ENCODE measurements at places on chromosomes 6 and 20.

DNA sequence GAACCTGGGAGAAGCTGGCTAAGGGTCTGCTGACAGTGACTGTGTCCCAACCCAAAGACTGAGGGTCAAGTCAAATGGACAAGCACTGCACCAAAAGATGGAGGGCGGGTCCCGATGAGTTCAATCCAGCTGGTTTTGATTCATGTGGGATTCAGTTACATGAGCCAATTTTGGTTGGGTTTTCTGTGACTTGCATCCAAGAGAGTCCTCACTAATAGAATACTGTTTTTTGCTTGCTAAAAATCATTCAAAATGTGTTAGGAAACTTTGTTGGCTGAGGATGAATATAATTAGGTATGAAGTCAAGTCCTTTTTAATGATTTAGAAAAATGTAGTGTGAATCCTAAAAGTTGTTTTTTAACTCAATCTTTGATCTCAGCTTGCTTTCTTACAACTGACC lies 323.8 kb upstream of the NOX3 start:
- DNase-seq, result no peak

DNA sequence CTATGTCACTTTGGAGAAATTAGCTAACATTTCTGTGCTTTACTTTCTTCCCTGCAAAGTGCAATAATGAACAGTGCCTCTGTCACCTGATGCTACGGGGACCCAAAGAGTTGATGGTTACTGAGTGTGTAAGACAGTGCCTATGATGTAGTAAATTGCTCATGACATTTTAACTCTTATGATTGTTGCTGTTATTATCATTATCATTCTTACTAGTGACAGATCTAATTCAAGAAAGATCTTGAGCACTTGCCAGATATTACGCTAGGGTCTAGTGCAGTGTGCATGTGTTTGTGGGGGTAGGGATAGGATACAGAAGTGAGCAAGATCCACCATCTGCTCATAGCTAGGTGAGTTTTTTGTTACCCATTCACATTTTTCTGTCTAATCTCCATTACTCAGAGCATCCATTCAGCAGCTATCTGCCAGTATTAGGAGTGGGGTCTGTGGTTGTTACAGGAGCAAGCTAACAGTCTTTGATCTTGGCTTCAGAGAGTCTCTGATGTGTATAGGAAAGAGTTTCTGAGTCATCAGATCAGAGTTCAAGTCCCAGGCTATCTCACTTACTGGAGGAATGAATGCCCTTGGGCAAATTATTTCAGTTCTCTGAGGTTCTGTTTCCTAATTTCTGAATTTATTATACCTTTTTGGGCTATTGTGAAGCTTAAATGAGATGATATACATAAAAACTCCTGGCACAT lies 33.1 kb upstream of the DAAM2 start:
- no peak for DNase-seq

- DNase-seq, result no peak
These were observed 254.5 kb downstream of the TMEM242 start for GRCh38 chr6:157068691-157069324.

DNA sequence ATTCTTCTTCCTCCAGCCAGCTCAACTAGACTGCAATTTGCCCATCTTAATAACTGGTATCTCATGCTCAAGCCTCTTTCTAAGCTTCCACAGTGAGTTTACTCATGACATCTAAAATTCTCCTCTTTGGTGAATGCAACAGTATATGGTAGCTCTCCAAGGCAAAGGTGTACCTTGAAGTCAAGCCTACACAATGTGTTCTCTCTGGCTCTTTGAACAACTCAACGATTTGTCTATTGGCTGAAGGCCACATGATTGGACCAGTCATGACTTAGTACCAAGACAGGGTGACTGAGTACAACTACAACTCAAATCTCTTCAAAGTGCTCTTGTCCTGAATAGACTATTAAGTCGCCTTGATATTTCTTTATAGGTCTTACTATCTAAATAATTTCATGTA lies 199.6 kb downstream of the PKHD1 start:
- DNase-seq, result no peak

- DNase-seq, result peak; percentile 61
These were observed 98.3 kb downstream of the RAMACL start for GRCh38 chr6:166488076-166488685.

- no peak for DNase-seq
These were observed 110.6 kb downstream of the PREX1 start for GRCh38 chr20:48717095-48717672.

- no peak for DNase-seq
These were observed 82.6 kb downstream of the SLC22A3 start for GRCh38 chr6:160430751-160431150.

DNA sequence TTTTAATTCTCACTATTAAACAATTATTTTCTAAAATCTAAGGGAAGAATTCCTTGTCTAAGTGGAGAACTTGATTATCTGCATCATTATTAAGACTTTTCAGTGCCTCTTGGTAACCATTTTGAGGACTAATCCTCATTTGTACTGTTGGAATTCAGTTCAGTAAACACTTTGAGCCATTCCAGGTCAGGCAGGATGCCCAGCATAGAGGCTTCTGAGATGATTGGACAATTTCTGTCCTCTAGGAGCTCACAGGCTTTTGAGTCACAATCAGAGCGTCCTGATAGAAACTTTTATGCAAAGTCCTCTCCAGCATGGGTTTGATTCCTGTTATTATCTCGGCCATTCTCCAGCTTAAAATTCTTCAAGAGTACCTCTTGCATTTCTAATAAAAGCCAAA lies 1304.6 kb downstream of the EPHA7 start:
- DNase-seq, result no peak

- no peak for DNase-seq
These were observed 39.5 kb downstream of the DAAM2 start for GRCh38 chr6:39831701-39832100.

DNA sequence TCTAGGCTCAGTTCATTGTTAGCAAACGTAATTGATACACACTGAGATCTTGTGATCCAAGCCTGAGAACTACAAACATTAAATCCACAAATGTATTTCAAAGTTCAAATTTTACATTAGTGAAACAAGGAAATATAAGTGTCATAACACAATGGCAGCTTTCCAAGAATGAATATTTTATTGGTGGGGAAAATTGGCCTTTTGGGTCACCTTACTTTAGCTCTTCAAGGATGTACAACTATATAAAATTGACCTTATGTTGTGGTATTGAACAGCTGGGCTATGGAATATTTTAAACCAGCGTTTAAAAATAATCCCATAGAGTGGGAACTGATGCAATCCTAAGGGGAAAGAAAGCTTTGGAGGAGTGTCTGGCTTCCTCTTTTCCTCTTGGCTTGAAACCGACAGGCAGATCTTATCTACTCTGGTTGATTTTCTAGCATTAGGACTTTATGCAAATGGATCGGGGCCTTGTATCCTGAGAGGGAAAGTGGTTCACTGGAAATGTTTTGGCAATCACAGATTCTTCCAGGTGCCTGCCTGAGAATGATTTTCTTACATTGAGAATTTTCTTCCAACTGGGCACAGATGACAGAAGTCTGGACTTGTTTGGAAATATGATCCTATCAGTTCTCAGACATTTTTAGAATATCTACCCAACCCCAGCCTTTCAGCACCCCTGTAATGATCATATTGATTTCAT lies 184.8 kb upstream of the ECI2 start:
- no peak for DNase-seq

GRCh38 chr6:135181333-135182070 lies 394 bp downstream of the MYB start:
- DNase-seq, result no peak

- no peak for DNase-seq
These were observed 126.0 kb upstream of the ADGRF1 start for GRCh38 chr6:47168180-47168579.

- no peak for DNase-seq
These were observed 107.3 kb upstream of the OLIG3 start for GRCh38 chr6:137601471-137601870.

DNA sequence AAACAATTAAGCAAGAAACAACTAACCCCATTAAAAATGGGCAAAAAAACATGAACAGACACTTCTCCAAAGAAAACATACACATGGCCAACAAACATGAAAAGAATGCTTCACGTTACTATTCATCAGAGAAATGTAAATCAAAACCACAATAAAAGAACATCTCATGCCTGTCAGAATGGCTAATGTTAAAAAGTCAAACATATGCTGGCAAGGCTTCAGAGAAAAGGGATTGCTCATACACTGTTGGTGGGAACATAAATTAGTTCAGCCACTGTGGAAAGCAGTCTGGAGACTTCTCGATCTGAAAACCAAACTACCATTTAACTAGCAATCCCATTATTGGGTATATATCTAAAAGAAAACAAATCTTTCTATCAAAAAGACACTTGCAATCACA lies 217.5 kb downstream of the TINAG start:
- DNase-seq, result no peak

DNA sequence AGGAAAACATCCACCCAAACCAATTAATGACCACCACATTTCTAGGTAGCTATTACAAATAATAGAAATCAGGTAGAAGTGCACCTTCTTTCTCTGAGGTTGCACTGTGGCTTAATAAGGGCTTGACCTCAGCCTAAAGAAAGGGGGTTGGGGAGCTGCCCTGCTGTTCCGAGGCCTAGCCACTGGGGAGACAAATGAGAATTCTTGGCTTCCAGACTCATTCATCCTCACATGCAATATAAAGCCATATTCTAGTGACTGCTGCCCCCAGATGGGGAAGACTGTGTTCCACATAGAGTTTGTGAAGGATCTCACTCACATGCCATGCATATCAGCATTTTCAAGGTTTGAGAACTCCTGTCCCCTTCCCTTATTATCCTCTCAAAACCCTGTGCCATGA lies 22.9 kb downstream of the SAYSD1 start:
- DNase-seq, result no peak

GRCh38 chr6:93413190-93413589 lies 6.2 kb downstream of the EPHA7 start:
- no peak for DNase-seq

DNA sequence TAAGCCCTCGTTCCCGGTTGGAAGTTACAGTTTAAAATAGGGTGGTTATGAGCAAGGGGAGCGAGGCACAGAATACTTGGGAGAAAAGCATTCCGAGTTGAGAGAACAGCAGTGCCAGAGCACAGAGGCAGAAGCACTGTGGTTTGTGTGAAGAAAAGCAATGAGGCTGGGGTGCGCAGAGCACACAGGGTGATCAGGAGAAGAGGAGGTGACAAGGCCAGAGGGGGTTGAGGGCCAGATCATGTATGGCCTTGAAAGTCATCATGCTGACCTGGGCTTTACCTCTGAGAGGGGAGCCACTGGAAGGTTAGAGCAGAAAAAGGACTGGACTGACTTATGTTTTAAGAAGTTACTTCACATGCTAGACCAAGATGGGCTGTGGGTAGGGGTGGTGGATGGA lies 3.5 kb upstream of the BTN3A2 start:
- DNase-seq, result no peak

GRCh38 chr6:43120944-43121913 lies 45.1 kb downstream of the PTK7 start:
- DNase-seq, result no peak

GRCh38 chr6:119346936-119347335 lies 2.6 kb downstream of the MAN1A1 start:
- no peak for DNase-seq

GRCh38 chr20:44475372-44475693 lies 341 bp upstream of the TTPAL start:
- DNase-seq, result no peak

DNA sequence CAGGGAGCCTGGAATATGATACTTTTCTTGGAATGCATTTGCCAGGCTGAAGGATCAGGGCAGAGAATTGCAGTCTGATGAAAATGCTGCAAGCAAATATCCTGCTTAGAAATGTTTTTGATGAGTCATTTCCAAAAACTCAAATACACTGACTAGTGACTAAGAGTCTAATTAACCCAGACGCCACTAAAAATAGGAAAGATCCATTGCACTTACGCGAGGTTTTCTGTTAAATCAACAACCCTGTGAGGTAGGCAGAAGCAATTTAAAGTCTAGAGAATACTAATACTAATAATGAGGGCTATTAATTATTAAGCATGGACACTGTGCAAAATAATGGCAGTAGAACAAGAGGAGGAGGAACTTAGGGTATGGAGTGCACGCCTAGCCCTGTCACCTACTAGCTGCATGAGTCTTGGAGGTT lies 130.1 kb upstream of the DOK5 start:
- no peak for DNase-seq

DNA sequence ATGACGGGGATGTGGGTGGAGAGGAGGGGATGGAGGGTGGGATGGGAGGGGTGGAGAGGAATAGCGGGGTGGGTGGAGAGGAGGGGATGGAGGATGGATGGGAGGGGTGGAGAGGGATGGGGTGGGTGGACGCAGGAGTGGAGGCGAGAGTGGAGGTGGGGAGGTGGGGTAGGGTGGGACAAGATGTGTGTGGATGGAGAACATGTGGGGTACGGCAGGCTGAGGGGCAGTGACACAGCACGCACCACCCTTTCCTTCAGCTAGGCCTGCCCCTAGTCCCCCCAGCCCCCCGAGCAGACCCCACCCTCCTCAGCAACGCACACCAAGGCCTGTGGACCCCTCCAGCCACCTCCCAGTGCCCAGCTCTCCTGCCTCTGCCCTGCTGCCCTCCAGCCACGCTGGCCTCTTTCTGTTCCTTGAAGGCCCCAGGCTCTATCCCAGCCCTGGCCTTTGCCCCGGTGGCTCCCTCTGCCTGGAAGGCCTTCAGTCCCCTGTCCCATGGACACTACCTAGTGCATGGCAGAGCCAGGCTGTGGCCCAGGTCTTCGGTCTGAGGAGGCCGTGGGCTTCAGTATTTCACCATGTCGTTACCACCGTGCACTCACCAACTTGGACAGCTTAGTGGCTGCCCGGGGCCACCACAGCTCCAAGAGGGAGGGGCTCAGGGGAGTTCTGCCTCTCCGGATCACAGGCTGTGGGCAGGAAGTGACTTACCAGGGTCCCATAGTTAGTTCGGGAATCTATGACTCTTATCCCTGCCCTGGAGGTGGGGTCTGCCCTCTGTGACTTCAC lies 78.4 kb upstream of the PMEPA1 start:
- no peak for DNase-seq

- DNase-seq, result no peak
These were observed 218.4 kb downstream of the HIVEP2 start for GRCh38 chr6:142726616-142727015.

GRCh38 chr6:119890470-119890869 lies 540.9 kb upstream of the MAN1A1 start:
- DNase-seq, result no peak

GRCh38 chr20:33788351-33789049 lies 22.6 kb upstream of the CHMP4B start:
- no peak for DNase-seq

DNA sequence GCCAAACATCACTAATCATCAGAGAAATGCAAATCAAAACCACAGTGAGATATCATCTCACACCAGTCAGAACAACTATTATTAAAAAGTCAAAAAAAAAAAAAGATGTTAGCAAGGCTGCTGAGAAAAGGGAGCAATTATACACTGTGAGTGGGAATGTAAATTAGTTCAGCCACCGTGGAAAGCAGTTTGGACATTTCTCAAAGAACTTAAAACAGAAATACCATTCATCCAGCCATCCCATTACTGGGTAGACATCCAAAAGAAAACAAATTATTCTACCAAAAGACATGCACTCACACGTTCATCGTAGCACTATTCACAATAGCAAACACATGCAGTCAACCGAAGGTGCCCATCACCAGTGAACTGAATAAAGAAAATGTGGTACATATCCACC lies 213.9 kb downstream of the TTLL2 start:
- no peak for DNase-seq

- no peak for DNase-seq
These were observed 27.6 kb downstream of the PREX1 start for GRCh38 chr20:48800177-48800576.

Data from activated CD8-positive, alpha-beta memory T cell treated with anti-CD3 and anti-CD28 coated beads for 4 hours (primary cell).